ENCODE measurements at places on chromosomes 6 and 20.

DNA sequence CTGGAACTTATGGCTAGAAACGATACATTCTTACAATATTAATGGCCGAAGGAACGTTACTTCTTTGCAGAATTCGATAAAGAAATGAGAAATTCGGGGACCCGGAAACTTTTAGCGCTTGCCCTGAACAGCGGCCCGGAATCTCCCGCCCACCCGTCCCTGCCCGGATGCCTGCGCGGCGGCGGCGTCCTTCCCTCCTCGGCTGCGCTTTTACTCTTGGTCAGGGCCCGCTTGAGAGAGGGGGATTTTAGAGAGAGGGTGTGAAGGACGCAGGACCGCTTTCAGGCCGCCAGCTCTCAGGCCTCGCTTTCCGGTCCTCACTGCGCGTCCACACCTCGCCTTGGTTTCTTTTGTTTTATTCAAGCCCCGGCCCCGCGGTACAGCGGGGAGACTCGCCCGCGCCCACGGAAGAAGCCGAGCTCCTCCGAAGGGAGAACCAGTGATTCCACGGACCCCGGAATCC is 243.7 kb downstream of the ARID1B start:
- DNase-seq: no peak

DNA sequence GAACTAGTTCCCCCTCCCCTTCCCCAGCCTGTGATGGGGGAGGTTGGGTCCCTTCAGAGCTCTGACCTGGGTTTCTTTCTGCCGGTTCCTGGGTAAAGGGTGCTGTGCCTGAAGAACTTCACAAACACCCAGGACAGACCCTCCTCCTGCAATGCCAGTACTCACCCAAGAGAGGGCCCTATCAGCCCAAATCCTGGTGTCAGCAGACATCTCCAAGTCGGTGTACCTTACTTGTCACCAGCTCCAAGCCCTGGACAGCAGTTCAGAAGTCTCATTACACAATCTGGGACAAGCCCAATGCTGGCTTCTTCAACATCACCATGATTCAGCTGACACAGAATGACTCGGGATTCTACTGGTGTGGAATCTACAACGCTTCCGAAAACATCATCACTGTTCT is 467 bp downstream of the TREML4 start:
- no peak for DNase-seq

- DNase-seq: no peak
Observed at GRCh38 chr6:345747-346385, 45.7 kb upstream of the IRF4 start.

GRCh38 chr6:153312634-153313033 is 181.6 kb upstream of the RGS17 start:
- peak; percentile 1 for DNase-seq

Measured in anterior cingulate cortex (tissue), 58 donors.